ENCODE measurements at places on chromosomes 3 and 15.
A peak's percentile ranks its signal among the peaks of the same experiment; 100 is the strongest.

- DNase-seq = peak; percentile 36
Measured at GRCh38 chr3:160343132-160343531, 55.9 kb downstream of the IFT80 start.

DNA sequence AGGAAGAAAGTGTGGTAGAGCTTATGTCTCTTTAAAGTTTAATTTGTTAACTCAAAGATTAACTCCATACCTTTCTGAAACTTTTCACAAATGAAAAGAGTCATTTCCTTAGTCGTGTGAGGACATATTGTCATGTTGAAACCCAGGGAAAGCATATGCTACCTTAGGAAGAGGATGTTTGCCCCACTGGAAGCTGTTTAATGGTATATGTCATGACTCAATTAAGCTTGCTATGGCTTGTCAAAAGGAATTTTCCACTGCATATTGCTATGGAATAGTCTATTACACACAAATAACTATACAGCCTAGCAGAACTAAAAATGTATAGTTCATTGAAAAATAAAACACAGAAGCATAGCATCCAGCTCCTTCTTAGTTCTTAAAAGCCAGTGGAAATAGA lies 69.9 kb downstream of the NSUN3 start:
- no peak for DNase-seq

DNA sequence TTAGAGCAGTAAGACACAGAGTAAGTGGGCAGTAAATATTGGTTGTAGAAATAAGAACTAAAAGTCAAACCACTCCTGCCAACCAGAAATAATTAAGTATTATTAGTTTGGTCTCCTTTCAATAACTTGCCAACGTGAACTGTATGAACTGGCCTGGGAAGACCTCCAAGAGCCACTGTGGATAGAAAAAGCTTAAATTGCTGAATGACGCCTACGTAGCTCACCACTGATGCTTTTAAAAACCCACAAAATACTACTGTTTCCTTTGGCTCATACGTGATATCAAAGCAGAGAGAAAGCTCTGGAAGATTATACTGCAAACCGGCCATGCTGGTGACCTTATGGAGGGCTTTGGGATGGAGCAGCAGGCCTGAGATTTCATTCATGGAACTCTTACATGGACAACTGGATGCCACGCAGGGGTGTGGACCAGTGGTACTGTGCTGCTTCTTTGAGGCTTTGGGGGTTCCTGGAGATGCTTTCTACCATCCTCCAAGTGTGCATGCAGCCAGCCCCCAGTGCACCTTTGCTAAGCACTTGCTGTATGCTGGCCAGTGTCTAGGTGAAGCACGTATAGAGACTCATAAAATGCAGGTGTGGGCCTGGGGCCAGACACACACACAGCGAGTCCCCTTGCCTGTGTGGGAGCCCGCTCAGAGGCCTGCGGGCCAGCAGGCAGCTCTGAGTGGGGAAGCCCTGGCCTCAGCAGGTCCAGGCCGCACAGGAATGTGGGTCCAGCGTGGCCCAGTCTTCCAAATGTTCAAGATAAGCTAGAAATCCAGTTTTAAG lies 66.8 kb downstream of the ABTB1 start:
- DNase-seq = no peak

DNA sequence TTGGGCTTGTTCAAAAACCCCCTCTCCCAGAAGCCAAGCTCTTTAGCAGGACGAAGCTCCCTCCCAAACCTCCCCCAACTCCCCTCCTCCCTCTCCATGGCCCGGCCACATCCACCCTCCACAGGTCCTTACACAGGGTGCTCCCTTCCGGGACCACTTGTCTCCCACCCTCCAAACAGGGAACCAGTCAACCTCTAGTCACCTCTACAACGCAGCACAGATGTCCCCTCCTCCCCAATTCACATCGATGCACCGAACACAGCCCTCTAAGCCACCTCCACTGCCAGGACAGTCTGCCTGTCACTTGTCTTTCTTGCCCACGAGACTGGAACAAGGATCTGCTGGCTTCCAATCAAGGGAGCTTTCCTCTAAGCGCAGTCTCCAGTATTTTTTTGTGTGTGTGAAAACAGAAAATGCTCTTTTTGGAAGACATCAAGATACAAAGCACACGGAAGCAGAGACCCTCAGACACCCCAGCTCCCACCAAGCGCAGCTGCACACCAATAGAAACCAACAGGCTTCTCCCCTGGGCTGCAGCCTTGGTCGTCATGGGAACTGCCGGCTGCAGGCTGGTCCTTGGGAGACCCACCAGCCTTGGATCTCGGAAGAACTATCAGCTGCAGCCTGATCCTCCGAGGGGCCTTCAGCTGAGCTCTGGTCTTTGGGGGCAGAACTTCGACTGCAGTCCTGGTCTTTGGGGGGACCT lies 26.5 kb downstream of the IQSEC1 start:
- DNase-seq = no peak

GRCh38 chr15:32698773-32699390 lies 18.9 kb upstream of the GREM1 start:
- DNase-seq = no peak

- no peak for DNase-seq
Measured at GRCh38 chr3:13818919-13819318, 61.0 kb downstream of the WNT7A start.

DNA sequence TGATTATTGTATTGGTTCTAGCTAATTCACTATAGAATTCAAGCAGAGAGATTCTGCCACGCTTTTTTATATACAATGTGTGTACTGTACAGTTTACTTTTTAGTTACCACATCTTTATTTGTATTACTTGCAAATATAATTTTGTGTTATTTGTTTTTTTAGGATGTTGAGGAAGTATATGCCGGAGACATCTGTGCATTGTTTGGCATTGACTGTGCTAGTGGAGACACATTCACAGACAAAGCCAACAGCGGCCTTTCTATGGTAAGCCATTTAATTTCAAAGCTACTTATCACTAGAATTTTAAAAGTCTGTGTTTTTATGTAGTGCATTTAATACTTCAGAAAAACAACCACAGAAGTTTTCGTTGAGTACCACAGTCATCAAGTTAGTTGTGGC lies 11.7 kb downstream of the LXN start:
- no peak for DNase-seq

DNA sequence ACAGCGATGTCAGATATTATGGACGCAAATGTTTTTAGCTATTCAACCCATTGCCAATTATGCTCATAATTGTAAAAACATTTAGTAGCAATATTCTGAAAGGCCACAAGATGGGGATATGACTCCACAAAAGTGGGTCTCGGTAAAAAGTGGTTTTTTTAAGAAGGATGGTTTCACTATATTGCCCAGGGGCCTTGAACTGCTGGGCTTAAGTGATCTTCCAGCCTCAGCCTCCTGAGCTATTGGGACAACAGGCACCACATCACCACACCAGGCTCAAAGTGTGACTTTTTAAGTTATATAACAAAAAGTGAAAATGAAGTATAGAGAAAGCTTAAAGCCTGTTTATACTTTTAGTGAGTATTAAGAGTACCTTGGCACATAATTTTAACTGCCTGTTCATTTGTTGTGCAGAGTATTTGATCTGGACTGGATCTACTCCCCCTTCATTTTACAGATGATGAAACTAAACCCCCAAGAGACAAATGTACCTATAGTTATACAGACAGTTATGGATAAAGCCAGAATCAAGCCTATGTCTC lies 9.4 kb downstream of the NAA50 start:
- peak; percentile 70 for DNase-seq

GRCh38 chr3:69750549-69750948 lies 11.3 kb downstream of the MITF start:
- DNase-seq = no peak

DNA sequence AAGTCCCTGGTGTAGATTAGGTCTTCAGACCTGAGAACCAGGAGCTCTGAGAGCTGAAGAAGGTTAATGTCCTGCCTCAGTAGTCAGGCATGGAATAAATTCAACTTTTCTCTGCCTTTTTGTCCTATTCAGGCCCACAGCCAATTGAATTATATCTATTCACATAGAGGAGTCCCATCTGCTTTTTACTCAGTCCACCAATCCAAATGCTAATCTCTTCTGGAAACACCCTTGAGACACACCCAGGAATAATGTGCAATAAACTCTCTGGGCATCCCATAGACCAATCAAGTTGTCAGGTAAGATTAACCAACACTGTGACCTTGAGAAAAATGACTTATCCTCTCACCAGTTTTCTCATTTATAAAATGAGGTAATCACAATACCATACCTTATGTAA lies 129.4 kb downstream of the MEX3B start:
- no peak for DNase-seq

- no peak for DNase-seq
Measured at GRCh38 chr15:65558336-65558735, 28.1 kb downstream of the HACD3 start.

- peak; percentile 33 for DNase-seq
Measured at GRCh38 chr15:90191794-90192509, 9.2 kb upstream of the SEMA4B start.

GRCh38 chr15:31336593-31337295 lies 10.1 kb downstream of the KLF13 start:
- DNase-seq = no peak

DNA sequence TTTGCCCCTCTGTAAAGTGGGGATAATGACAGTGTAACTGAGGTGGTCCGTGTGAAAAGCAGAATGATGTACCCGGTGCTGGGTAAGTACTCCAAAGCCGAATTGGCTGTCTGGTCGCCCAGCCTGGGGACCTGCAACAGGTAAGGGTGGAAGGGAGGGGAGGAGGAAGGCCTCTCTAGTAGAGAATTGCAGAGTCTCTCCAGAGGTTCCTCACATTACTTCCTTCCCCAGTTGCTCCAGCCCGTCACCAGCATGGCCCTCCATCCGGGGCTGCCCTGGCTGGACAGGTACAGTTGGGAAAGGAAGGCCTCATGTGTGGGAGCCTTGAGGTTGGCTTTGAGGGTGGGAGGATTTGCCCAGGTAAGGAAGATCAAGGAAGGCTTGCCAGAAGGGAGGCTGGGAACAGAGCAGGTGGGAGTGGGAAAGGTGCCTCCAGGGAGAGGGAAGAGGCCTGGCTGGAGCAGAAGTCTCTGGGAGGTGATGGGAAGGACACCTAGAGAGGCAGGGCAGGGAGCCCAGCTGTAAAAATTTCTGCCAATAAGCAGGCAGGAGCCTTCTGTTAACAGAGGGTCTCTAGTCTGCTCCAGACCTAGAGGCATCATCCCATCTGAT lies 1.7 kb upstream of the PSTPIP1 start:
- DNase-seq = no peak

DNA sequence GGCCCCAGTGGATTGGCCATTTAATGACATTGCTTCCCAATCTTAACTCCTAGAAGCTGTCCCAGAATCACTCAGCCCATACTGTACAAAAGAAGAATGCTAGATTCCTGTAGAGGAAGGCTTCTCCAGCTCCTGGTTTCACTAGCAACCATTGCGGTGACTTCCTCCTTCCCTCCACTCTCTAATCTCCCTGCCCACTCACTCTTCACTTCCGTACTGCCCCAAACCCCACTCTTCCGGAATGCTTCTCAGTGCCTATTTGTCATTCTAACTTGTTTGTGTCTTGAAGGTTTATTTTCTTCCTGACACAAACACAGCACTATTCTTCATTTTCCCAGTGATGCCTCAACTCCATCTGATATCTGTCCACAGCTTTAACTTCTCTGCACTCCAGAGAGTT lies 97.1 kb upstream of the SPATA16 start:
- no peak for DNase-seq

GRCh38 chr3:184584464-184584891 lies 22.9 kb downstream of the EPHB3 start:
- DNase-seq = no peak

GRCh38 chr15:65595960-65596359 lies 15.0 kb downstream of the INTS14 start:
- DNase-seq = no peak

- DNase-seq = no peak
Measured at GRCh38 chr3:29514912-29515311, 234.0 kb downstream of the RBMS3 start.

GRCh38 chr15:28913171-28913765 lies 27.5 kb downstream of the APBA2 start:
- DNase-seq = no peak

DNA sequence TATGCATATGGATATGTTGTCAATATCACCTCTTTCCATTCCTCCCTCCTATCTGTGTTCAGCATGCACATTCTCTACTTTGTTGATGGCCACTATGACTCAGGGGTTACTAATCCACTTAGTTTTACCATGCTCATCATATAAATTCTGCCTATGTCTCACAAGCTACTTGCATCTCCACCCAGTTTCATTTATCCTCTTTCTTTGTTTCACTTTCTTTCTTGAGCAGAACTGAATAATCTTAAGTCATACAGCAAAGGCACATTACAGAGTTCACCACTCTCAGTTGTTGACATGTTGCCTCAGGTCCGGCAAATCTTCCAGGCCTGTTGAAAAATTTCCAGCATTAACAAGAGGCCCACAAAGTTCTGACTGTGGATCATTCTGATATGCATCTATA lies 71.5 kb downstream of the SSR3 start:
- peak; percentile 75 for DNase-seq

Measured in fibroblast of skin of right quadriceps (primary cell).